Muscle of leg (tissue), 16 donors: ENCODE measurements at places on chromosomes 5 and 9. TPM values are rescaled to one million over a fixed set of nuclear protein-coding genes. Genes with fewer than 3 reads are reported as not detected.

RIOK2 gene
- total RNA-seq = 33.6 TPM

ACTBL2 gene
- not detected for total RNA-seq

DNA sequence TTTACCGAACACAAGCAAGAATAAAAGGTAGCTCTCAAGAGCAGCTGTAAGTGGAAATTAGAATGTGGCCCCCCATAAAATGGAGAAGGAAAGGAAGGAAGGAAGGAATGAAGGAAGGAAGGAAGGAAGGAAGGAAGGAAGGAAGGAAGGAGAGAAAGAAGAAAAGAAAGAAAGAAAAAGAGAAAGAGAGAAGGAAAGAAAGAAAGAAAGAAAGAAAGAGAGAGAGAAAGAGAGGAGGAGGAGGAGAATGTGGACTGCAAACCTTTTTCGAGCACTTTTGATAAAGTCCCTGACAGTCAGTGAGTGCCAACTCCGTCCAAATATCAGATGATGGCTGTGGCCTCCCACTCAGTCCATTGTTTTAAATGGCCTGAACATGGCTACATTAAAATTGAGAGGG, 53.8 kb upstream of the SNX2 start:
- DNase-seq = no peak
- no peaks in the 10 kb centered on the region for H3K4me1 ChIP-seq
- no peaks in the 10 kb centered on the region for H3K27me3 ChIP-seq
- H3K4me3 ChIP-seq = no peak overlapping the region
- no peak overlapping the region for H3K27ac ChIP-seq

DNA sequence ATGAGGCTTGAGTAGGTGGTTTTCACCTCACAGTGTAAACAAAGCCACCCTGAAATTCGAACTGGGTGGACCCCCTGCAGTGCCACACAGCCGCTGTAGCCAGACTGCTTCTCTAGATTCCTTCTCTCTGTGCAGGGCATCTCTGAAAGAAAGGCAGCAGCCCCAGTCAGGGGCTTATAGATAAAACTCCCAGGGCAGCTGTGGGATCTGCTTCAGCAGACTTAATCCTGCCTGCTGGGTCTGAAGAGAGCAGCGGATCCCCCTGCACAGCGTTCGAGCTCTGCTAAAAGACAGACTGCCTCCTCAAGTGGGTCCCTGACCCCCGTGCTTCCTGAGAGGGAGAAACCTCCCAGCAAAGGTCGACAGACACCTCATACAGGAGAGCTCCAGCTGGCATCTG, 71.4 kb downstream of the CARTPT start:
- no peak overlapping the region for H3K27ac ChIP-seq
- no peaks in the 10 kb centered on the region for H3K27me3 ChIP-seq
- no peak overlapping the region for H3K4me3 ChIP-seq
- H3K4me1 ChIP-seq = no peaks in the 10 kb centered on the region
